ENCODE measurements at places on chromosomes 16 and 17. TPM values are rescaled to one million over a fixed set of nuclear protein-coding genes. Genes with fewer than 3 reads are reported as not detected.

The SRR gene
- total RNA-seq: 20.4 TPM

The SLC6A2 gene
- total RNA-seq: 10.5 TPM

The SEPTIN12 gene
- total RNA-seq: not detected

The TBC1D3H gene
- total RNA-seq: not detected

The KRTAP2-2 gene
- total RNA-seq: not detected

All from urinary bladder (tissue), 4 donors.